ENCODE measurements at places on chromosomes 5 and 9.

- DNase-seq, result no peak
Measured at GRCh38 chr9:136923881-136924280, 20.7 kb downstream of the FBXW5 start.

DNA sequence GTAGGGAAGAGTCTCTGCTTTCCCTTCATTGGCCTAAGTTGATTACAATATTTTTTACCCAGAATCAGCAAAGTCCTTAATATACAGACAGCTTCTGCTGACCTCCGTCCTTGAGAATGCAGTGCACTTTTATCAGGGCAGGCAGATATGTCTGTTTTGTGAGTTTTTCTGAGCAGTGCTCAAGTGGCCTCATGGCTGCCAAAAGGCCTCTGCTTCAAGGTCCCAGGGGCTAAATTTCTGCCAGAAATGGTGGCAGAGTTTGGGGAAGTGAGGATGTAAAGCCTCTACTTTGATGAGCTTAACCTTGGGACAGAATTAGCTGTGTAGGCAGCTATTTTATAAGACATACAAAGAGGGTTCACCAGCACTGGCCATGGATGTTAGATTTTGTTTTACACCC, 275.8 kb downstream of the ADAMTSL1 start:
- no peak for DNase-seq

DNA sequence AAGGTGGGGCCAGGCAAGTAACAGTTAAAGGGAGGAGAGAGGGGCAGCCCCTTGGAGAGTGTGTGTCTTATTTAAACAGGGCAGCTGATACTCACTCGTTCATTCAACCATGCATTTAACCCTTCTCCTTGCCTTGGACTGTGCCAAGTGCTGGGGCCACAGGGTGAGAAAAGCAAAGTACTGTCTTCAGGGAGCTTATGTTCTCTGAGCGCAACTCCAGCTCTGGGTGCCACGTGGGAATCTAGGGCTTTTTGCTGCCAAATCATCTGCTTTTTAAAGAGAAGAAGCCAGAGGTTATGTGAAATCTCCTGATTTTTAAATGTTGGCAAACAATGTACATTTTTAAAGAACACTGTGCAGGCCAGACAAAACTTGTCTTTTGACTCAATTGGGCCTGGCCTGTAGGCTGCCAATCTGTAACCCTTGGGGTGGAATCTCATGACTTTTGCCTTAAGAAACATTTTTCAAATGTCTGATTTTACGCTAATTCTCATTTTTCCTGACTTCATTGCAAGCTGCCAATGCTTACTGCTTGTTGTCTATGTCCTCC, 157.8 kb downstream of the NTRK2 start:
- DNase-seq, result no peak

DNA sequence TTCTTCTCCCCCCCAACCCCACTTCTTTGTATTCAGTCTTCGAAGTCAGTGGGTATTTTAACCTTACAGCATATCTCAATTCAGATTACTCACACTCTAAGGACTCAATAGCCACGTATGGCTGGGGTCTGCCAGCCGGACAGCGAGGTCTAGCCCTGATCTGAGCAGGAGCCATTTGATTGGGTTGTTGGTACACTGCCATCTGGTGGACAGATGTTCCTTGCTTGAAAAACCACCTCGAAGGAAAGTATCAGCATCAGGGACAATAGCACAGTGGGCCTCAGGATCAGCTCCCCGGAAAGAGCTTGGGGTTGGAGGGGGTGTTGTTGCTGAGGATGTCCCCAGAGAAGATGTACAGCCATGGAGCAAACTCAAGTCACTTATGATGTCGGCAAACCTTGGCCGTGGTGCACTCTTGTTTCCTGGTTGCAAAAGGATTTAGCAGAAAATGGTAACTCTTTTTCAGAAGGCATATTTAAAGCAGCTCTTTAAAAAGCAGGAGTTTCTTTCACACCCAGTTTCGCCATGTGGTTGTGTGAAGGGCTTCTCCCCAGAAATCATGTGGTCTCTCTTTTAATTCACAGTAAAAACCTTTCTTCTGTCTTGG, 31.7 kb upstream of the KCNMB1 start:
- no peak for DNase-seq

DNA sequence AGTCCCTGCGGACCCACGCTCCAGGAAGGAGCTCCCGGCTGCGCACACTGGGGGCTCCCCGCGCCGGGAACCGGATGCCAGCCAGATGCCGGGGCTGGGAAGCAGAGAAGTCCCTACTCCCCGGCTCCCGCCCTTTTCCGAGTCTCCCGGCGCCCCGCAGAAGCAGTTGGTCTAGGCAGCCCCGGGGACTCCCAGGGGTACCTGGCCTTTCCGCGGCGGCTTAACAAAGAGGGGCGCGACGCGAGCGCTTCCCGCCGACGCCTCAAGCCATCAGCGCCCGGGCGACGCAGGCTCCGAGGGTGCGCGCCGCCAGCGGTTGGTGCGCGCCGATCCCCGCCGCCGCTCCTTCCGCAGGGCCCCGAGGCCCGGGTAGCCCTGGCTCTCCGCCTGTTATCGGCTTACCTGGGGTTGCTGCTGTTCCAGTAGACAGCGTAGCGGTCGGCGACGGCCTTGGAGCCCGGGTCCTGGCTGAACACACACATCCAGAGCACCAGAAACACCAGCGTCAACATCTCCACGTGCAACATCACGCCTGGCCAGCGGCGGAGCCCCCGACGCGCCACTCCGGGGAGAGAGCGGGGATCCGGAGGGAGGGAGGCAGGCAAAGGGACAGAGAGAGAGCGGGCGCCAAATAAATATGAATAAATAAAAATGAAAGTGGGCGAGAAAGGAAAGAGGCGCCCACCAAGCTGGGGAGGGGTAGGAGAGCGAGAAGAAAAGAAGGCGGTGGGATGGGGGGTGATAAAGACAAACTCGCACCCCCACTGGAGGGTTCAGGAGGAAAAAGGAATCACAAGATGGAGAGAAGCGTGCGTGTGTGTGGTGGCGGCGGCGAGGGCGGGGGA, 428 bp downstream of the EFNA5 start:
- DNase-seq, result no peak

GRCh38 chr5:6775571-6775970, 62.3 kb downstream of the TENT4A start:
- no peak for DNase-seq

- no peak for DNase-seq
Measured at GRCh38 chr5:35188031-35188457, 42.2 kb downstream of the PRLR start.

DNA sequence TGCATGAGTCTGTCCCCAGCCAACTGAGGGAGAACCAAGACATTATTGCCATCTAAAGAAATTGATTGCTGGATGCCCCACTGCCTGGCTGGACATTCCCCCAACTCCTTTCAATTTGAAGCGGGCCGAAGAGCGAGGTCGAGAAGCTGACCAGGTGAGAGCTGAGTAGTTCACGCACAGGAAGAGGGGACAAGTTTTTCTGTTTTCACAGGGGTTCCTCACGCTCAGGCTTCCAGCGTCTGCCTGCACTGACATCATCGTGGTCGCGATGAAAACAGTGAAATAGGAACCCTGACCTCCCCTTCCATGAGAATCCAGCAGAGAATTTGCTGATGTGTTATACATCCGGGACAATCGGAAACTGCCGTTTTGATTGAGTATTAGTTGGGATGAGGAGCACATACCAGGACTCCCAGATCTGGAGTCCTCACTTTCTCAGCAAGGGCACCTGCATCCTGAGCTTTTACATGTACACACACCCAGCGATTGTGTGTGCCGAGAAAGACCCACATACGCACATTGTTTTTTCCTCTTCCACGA, 3.1 kb upstream of the DMRT3 start:
- no peak for DNase-seq

- DNase-seq, result no peak
Measured at GRCh38 chr5:106154280-106154716, 1516.4 kb downstream of the EFNA5 start.

DNA sequence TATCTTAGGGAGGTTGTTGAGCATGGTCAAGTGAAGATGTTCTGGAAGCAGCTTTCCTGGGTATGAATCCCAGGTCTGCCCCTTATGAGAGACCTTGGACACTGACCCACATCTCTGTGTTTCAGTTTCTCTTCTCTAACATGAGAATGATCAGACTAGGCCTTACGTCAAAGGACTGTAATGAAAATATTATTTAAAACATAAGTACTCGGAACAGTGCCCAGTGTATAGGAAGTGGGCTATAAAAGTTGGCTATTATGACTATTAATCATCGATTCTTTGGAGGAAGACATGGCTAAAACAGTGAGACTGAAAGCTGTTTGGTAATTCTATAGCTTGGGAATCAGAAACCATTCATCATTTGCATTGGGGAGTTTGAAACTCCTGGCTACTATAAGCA, 65.3 kb upstream of the MYO10 start:
- no peak for DNase-seq

DNA sequence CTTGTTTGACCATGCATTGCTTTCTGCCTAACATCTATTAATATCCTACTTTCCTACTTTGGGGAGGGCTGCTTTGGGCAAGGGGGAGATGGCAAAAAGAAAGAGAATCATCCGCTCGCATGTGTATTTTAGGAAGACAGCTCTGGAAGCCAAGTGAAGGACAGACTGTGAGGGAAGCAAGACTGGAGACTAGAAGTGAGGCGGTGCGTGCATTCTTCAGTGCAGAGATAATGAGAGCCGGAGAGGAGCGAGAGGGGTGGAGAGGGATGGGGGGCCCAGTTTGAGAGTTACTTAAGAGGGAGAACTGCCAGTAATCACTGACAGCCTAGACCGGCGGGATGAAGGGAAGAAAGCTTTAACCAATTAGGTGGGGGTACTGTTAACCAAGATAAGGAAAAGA, 151.7 kb upstream of the RAPGEF1 start:
- DNase-seq, result no peak

DNA sequence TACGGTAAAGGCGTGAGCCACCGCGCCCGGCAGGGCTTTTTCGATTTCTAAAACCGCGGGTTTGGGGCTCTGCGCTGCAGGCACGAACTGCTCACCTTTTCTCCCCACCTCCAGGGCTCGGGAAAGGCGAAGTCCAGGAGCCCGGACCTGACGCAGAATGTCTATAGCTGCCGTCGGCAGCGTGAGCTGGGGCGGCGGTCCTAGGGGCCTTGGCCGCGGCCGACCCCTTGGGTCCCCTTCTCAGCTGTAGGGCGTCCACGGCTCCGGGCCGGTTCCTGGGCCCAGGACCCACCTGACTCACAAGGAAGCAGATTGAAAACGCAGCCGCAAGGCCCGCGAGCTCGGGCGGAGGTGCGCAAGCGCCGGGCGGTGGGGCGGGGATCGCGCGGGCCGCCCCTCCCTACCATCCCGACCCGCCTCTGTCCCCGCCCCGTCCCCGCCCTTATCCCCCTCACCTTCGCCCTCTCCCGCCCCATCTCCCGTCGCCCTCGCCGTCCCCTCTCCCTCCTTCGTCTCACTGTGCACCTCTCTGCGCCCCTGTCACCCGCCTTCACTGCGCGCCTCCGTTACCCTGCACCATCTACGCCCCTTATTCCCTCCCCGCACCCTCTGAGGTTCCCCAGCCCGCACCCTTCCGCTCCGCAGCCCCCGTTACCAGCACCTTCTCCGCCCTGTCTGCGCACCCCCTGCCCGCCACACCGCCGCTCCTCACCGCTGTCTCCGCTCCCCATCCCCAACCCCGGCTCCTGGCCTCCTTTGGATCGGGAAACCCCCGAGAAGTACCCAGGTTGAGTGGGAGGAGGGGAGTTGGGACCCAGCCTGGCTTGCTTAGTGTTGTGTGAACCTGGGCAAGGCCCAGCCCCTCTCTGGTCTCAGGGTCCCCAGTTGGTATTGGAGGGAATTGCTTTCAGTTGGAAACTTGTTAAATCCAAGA, at the start of gene HDHD3:
Gene HDHD3 (minus strand): TSS at position 353 of the 934 bp plus-strand sequence. CDS start 2,632 bp downstream, outside the sequence.
- peak; percentile 11 for DNase-seq

GRCh38 chr9:120570296-120570695, 9.7 kb downstream of the CDK5RAP2 start:
- no peak for DNase-seq

DNA sequence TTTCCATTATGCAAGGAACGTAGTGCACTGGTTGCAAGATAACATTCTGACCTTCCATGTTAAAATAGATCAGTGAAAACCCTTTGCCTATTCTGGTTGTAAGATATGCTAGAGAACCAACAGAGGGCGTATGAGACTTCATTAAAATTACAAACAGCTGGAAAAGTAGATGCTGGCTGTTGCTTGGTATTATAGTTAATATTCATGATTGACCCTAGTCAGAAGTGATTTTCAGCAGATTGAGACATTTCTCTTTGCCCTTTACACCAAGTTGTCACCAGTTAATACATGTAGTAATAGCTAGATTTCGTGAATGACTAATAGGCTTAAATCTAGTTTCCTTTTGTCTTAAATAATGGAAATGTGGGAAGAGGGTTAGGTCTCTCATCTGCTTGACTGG, 13.8 kb upstream of the FGF18 start:
- DNase-seq, result no peak

GRCh38 chr5:179336871-179337795, 8.1 kb downstream of the ADAMTS2 start:
- DNase-seq, result no peak

GRCh38 chr9:106885451-106885850, 22.5 kb downstream of the ZNF462 start:
- no peak for DNase-seq

- no peak for DNase-seq
Measured at GRCh38 chr5:134072471-134073210, 41.8 kb upstream of the TCF7 start.

DNA sequence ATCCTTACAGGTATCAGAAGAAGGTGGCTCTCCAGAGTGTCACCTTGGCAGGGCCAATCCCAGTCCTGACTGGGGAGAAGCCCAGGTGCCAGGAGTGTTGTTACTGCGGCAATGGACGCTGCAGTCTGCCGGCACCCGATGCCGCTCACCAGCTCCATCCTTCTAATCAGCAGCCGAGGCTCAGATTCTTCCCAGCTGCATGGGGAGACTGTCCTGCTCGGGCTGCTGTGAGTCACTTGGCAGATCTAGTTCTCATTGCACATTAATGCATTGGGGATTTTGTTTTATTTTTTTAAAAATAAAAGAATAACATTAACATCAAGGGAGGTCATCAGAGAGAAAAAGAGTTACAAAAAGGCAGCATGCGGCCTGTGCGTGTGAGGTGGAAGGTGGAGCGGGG, 115.8 kb downstream of the MTX3 start:
- no peak for DNase-seq

GRCh38 chr5:81842795-81843398, 92.0 kb upstream of the SSBP2 start:
- DNase-seq, result no peak
